ENCODE measurements at places on chromosomes 16 and 17. TPM values are rescaled to one million over a fixed set of nuclear protein-coding genes. Genes with fewer than 3 reads are reported as not detected.

DNA sequence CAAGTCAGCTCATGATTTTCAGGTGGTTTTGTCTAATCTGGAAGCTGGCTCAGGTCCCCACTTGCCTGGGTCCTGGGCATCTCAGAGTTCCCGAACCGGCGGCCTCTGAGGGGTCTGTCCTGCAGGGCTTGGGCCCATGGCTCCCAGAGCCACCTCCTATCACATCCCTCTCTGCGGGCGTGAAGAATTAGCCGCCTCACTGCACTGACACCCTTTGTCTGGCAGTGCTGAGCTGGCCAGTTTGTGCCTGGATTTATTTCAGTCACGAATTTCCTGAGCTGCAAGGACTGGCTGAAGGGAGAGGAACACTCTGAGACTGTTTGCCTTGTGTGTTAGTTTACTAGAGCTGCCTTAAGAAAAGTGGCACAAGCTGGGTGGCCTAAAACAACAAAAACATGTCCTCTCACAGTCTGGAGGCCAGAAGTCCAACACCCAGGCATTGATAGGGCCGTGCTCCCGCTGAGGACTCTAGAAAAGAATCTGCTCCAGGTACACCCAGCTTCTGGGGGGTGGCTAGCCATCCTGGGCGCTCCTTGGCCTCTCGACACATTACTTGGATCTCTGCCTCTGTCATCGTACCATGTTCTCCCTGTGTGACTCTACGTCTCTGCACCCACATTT, 217.5 kb upstream of the DYNLRB2 start:
- H3K4me3 ChIP-seq: no peak overlapping the region
- no peak for DNase-seq
- no peaks in the 10 kb centered on the region for H3K4me1 ChIP-seq
- H3K27ac ChIP-seq: no peak overlapping the region
- no peaks in the 10 kb centered on the region for H3K36me3 ChIP-seq
- peaks cover 40% of the 10 kb centered on the region for H3K27me3 ChIP-seq

- no peak for DNase-seq
- no peaks in the 10 kb centered on the region for H3K4me1 ChIP-seq
- no peaks in the 10 kb centered on the region for H3K27me3 ChIP-seq
Measured at GRCh38 chr17:75652934-75653549, 13.9 kb downstream of the RECQL5 start.

- no peak overlapping the region for H3K4me3 ChIP-seq
- no peaks in the 10 kb centered on the region for H3K4me1 ChIP-seq
- H3K36me3 ChIP-seq: no peaks in the 10 kb centered on the region
- H3K27ac ChIP-seq: no peak overlapping the region
Measured at GRCh38 chr16:63702981-63703590, 1418.8 kb downstream of the CDH11 start.

DNA sequence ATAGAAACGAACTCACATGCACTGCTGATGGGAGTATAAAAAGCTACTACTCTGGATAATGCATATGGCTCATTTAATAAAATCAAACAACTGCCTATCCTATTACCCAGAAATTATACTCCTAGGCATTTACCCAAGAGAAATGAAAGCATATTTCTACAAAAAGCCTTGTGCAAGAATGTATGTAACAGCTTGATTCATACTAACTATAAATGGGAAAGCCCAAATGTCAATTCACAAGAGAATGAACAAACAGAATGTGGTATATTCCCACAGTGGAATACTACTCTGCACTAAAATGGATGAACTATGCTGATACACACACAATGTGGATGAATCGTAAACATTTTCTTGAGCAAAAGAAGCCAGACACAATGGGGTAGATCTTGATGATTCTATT, 38.4 kb downstream of the KIAA0753 start:
- no peak for DNase-seq
- H3K4me1 ChIP-seq: peaks cover 14% of the 10 kb centered on the region
- no peak overlapping the region for H3K4me3 ChIP-seq
- no peaks in the 10 kb centered on the region for H3K27me3 ChIP-seq
- H3K36me3 ChIP-seq: peaks cover 71% of the 10 kb centered on the region

CMTM1 gene
- 1.0 TPM for total RNA-seq

NGFR gene
- 8.9 TPM for total RNA-seq

CA10 gene
- not detected for total RNA-seq

DNA sequence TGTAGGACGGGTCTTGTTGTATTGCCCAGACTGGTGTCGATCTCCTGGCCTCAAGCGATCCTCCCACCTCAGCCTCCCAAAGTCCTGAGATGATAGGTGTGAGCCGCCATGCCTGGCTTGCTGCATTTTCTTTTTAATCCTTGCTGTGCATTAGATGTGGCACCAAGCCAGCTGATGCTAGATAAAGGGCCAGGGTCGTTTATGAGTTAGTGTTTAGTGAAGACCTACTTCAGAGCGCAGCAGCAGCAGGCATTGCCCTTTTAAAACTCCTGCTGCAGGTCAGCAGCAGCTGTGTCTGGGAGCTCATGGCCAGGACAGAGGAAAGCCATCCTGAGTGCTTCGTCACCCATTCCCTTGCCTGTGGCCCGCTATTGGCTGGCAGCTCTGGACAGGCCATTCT, 237.3 kb downstream of the CCDC182 start:
- H3K27me3 ChIP-seq: no peaks in the 10 kb centered on the region
- no peaks in the 10 kb centered on the region for H3K36me3 ChIP-seq
- H3K27ac ChIP-seq: peak overlapping the region; percentile 19
- DNase-seq: no peak
- H3K4me3 ChIP-seq: no peak overlapping the region

- no peak overlapping the region for H3K4me3 ChIP-seq
- H3K36me3 ChIP-seq: no peaks in the 10 kb centered on the region
- no peaks in the 10 kb centered on the region for H3K4me1 ChIP-seq
- no peak for DNase-seq
- H3K27ac ChIP-seq: no peak overlapping the region
Measured at GRCh38 chr17:51245535-51245934, 14.3 kb downstream of the MBTD1 start.

GRCh38 chr16:9256196-9256595, 164.8 kb downstream of the HAPSTR1 start:
- peaks cover 57% of the 10 kb centered on the region for H3K27me3 ChIP-seq
- no peak overlapping the region for H3K4me3 ChIP-seq
- DNase-seq: peak; percentile 13
- peaks cover 13% of the 10 kb centered on the region for H3K4me1 ChIP-seq

- peak overlapping the region; percentile 55 for H3K27ac ChIP-seq
- no peak for DNase-seq
- H3K36me3 ChIP-seq: peaks cover 38% of the 10 kb centered on the region
- no peak overlapping the region for H3K4me3 ChIP-seq
Measured at GRCh38 chr17:29628644-29629043, 5.9 kb upstream of the CORO6 start.

DNA sequence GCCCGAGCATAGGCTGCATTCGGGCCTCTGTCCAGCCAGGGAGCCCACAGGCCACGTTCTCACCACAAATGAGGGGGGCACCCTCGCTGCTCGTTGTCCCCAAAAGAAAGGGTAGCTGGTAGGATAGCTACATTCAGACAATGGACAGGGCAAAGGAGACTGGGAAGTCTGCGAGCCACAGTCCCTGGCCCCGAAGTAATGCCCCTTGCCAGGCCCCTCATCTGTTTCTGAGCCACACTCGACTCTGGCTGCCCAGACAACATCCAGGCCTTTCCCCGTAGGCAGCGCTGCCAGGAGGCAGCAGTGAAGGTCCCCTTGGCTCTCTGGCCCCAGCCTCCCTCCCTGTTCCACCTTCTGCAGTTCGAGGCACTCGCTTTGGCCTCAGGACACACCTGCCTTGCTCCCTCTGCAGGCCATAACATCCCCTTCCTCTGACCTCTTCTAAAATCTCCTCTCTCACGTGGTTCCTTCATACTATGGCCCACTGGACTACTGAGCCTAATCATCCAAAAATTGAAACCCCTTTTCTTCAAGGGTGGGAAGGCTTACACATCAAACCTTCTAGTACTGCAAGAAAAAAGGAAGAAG, 12.2 kb downstream of the AIPL1 start:
- H3K36me3 ChIP-seq: no peaks in the 10 kb centered on the region
- H3K27ac ChIP-seq: no peak overlapping the region
- peaks cover 65% of the 10 kb centered on the region for H3K27me3 ChIP-seq
- DNase-seq: no peak
- no peaks in the 10 kb centered on the region for H3K4me1 ChIP-seq

DNA sequence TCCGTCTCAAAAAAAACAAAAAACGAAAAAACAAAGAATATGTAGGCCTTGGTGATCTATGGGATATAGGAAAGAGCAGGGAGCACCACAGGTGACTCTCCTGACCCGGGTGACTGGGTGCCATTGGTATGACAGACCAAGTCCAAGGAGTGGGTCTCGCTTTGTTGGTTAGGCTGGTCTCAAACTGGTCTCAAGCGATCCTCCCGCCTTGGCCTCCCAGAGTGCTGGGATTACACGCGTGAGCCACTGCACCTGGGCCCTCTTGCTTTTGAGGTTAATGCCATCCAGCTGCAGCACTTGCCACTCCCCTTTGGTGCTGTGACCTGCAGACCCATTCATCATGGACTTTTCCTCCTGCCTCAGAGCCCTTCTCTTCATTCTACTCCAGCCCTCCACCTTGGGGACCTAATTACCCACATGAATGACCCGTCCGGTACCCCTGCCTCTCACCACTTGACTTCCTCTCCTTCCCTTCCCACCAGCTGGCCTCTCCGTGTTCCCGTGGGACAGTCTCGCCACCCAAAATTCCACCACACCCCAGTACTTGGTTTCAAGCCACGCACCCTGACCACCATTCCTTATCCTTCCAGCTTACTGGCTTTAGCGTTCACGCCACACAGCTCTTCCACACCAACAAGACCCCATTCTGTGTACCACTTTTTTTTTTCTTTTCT, 3.2 kb upstream of the UBE2G1 start:
- H3K4me3 ChIP-seq: no peak overlapping the region
- no peak overlapping the region for H3K27ac ChIP-seq
- H3K36me3 ChIP-seq: no peaks in the 10 kb centered on the region
- no peak for DNase-seq
- H3K27me3 ChIP-seq: no peaks in the 10 kb centered on the region
- H3K4me1 ChIP-seq: peaks cover 15% of the 10 kb centered on the region

DNA sequence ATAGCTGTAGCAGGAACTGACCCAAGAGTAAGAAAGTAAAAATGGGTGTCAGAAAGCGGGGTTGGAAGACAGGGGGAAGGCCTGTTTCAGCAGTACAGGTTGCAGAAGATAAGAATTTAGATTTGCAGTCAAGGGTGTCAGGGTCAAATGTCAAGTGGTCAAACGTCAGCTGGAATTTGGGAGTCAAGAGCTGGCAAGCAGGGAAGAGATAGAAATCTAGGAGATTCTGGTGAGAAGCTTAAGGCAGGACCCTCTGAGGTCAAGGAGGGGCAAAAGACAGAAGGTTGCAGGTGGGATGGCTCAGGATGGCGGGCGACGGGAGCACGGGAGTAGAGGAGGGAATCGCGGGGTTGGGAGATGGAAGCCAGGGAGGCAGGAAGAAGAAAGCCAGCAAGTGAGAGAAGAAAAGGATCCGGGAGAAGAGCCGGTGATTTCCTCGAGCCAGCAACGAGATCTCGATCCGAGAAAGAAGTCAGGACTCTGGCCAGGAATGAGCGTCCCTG, 335 bp downstream of the SLC25A35 start:
- DNase-seq: no peak
- peaks cover 11% of the 10 kb centered on the region for H3K4me1 ChIP-seq
- peak overlapping the region; percentile 94 for H3K27ac ChIP-seq
- peaks cover 3% of the 10 kb centered on the region for H3K36me3 ChIP-seq
- peak overlapping the region; percentile 74 for H3K4me3 ChIP-seq
- H3K27me3 ChIP-seq: no peaks in the 10 kb centered on the region

- no peaks in the 10 kb centered on the region for H3K36me3 ChIP-seq
- peak overlapping the region; percentile 65 for H3K4me3 ChIP-seq
- DNase-seq: peak; percentile 49
Measured at GRCh38 chr17:21452377-21453143, 76.4 kb downstream of the KCNJ12 start.

GRCh38 chr16:73768786-73769203, 527.8 kb upstream of the PSMD7 start:
- no peaks in the 10 kb centered on the region for H3K27me3 ChIP-seq
- H3K4me1 ChIP-seq: no peaks in the 10 kb centered on the region
- H3K27ac ChIP-seq: no peak overlapping the region
- no peaks in the 10 kb centered on the region for H3K36me3 ChIP-seq

- peak overlapping the region; percentile 56 for H3K27ac ChIP-seq
Measured at GRCh38 chr17:4188076-4188475, 45.1 kb downstream of the CYB5D2 start.

RNF167 gene
- total RNA-seq: 90.7 TPM

KRT27 gene
- not detected for total RNA-seq

DNA sequence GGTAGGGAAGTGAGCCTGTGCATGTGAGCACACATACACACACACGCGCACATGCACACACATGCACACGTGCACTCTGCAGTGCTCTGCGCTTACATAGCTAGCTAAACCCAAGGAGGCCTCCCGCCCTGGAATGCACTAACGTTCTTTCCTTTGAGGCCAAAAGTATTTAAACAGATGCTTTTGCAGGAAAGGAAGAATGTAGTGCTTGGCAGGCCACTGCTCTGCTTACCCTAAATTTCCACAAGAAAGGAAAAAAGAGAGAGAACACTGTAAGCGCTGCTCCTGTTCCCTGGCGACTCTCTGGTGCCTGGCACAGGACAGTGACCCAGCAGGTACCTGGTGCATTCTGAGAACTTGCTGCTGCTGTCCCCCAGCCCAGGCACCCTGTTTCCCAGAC, 31.3 kb upstream of the MRPS23 start:
- H3K4me3 ChIP-seq: no peak overlapping the region
- H3K4me1 ChIP-seq: peaks cover 60% of the 10 kb centered on the region
- no peaks in the 10 kb centered on the region for H3K27me3 ChIP-seq
- peaks cover 48% of the 10 kb centered on the region for H3K36me3 ChIP-seq

DNA sequence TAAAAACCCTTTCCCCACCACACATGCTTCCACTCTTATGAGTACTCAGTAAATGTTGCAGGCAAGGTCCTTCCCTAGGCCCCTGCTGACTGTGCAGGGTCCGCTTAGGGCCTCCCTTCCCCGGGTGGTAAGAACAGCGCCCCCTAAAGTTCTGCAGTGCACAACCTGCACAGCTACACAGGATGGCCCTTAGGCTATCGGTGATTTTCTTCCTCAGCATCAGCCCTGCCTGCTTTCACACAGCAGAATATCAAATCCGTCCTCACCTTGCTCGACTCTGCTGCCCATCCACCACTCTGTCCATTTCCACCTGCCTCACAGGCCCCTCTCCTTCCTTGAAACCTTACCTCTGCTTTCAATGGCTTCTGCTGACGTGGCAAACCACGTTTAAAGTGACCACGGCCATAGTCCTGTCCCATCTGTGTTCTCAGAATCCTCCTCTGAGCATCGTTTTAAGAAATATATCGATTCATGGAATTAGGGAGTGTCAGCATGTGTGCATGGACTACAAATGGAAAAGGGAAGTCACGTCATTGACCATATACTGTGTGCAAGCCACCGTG, 51.4 kb upstream of the TMEM132E start:
- H3K27me3 ChIP-seq: peaks cover 97% of the 10 kb centered on the region
- no peak overlapping the region for H3K4me3 ChIP-seq
- no peaks in the 10 kb centered on the region for H3K36me3 ChIP-seq
- no peak for DNase-seq
- H3K27ac ChIP-seq: no peak overlapping the region

- H3K27me3 ChIP-seq: peaks cover 9% of the 10 kb centered on the region
- H3K36me3 ChIP-seq: no peaks in the 10 kb centered on the region
- DNase-seq: no peak
- no peaks in the 10 kb centered on the region for H3K4me1 ChIP-seq
- no peak overlapping the region for H3K27ac ChIP-seq
- H3K4me3 ChIP-seq: no peak overlapping the region
Measured at GRCh38 chr16:5438591-5438990, 341.0 kb upstream of the EEF2KMT start.

GRCh38 chr16:79949417-79949816, 348.9 kb upstream of the MAF start:
- H3K4me3 ChIP-seq: no peak overlapping the region
- H3K36me3 ChIP-seq: no peaks in the 10 kb centered on the region
- peaks cover 7% of the 10 kb centered on the region for H3K4me1 ChIP-seq
- H3K27ac ChIP-seq: no peak overlapping the region
